ENCODE measurements at places on chromosomes 3 and 15. TPM values are rescaled to one million over a fixed set of nuclear protein-coding genes. Genes with fewer than 3 reads are reported as not detected.

Gene PGBD4
- total RNA-seq: 2.2 TPM

Gene ALDH1A3
- total RNA-seq: 3.4 TPM

Gene MESP2
- total RNA-seq: 0.16 TPM

Gene NGLY1
- total RNA-seq: 31.5 TPM

Gene FGF12
- total RNA-seq: 291 TPM
